ENCODE measurements at places on chromosomes 11 and 22.

GRCh38 chr11:66842501-66842895 lies 743 bp upstream of the RCE1 start:
- no peak for DNase-seq

GRCh38 chr22:27218012-27218920 lies 560.9 kb downstream of the MIAT start:
- DNase-seq: no peak

DNA sequence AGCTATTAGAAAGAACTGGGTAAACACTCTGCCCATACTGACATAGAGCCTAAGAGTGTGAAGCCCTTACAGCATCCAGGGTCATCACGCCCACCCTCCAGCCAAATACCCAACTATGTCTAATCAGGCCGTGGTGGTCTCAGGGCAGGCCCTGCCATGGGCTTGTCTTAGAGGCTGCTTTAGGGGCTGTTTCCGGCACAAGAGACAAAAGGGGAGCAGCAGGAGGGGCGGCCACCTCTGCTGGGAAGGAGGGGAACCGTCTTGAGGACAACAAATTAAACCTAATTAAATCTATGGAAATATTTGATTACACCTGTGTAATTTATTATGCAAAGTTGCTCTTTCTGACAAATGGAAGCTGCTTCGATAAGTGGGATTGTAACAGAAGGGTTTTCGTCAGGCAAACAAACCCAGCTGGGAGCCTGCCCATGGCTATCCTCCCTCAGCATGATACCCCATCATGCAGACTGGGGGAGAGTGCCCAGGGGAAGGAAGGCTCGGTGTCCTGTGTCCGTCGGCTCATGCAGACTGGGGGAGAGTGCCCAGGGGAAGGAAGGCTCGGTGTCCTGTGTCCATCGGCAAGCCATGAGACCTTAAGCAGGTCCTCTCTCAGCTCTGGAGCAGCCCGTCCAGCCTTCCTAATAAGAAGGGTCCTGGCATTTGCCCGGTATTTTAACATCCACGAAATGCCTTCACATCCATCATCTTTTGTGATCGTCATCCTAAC lies 163.6 kb upstream of the B3GAT1 start:
- DNase-seq: no peak

DNA sequence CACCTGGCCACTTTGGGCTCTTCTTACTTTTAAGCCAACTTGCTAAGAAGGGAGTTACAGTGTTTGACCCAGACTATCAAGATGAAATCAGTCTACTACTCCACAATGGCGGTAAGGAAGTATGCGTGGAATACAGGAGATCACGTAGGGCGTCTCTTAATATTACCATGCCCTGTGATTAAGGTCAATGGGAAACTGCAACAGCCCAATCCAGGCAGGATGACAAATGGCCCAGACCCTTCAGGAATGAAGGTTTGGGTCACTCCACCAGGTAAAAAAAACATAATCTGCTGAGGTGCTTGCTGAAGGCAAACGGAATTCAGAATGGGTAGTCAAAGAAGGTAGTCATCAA lies 1.0 kb upstream of the YPEL4 start:
- DNase-seq: no peak

GRCh38 chr11:34652191-34652973 lies 31.5 kb downstream of the EHF start:
- no peak for DNase-seq

DNA sequence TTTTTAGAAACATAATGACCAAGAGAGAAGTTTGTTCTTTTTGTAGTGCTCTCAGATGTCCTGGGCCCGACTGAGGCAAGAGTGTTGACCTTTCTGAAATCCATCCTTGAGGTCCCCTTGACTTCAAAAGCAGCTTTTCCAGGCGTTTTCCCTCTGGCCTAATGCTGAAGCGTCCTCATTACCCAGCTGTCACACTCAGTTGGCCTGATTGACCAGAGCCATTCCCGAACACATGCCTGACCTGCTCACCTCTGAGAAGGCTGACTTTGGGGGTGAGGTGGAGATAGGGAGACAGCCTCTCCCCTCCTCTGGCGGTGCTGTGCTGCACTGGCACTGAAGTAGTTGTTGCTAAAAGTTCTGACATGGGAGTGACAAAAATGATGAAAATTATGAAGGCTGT lies 66.9 kb downstream of the ALX4 start:
- no peak for DNase-seq

DNA sequence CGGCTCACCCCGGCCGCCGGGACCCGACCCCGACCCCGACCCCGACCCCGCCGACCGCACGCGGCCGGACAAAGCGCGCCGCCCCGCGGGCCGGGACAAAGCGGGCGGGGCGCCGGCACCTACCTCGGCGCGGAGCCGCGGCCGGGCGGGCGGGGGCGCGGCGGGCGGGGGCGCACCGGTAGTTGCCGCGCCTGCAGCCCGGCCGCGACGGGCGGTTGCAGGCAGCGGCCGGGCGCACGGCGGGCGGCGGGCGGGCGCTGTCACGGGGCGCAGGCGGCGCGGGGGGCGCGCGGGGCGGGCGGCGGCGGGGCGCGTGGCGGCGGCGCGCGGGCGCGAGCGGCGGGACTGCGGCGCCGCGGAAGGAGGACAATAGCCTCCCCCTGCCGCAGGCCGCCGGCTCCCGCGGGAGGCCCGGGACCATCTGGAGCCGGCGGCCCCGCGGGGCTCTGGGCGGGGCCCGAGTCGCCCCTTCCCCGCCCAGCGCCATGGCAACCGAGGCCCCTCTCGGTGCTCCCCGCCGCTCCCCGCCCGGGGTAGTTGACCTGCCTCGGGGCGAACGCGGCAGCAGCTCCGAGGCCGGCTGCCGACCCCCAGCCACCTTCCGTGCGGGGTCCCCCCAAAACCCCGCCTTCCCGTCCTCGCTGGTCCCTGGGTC lies 851 bp downstream of the SPTBN2 start:
- DNase-seq: no peak

Measured in bone marrow (tissue), 2 donors.